ENCODE measurements at places on chromosomes 11 and 22.

- DNase-seq: no peak
Measured at GRCh38 chr11:87545858-87546257, 508.1 kb downstream of the TMEM135 start.

DNA sequence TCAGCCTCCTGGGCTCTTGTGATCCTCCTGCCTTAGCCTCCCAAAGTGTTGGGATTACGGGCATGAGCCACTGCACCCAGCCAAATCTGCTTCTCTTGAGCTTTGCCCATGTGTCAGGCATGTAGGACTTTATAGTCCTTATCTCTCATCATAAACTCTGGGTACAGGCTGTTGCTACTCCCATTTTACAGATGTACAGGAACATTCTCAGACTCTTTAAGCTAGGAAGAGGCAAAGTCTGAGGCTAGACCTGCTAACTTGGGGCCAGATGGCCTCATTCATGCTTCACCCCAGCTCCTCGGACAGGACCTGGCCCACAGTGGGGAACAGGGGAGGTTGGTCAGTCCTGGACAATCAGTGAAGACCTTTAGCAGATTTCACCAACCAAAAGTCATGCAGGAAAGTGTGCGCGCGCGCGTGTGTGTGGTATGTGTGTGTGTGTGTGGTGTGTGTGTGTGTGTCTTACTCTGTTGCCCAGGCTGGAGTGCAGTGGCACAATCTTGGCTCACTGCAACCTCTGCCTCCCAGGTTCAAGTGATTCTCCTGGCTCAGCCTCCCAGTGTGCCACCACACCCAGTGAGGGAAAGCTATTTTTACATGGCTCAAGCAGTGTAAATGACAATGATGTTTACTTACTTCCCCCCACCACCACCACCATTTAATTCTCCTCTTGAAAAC lies 23.8 kb downstream of the YDJC start:
- DNase-seq: no peak

DNA sequence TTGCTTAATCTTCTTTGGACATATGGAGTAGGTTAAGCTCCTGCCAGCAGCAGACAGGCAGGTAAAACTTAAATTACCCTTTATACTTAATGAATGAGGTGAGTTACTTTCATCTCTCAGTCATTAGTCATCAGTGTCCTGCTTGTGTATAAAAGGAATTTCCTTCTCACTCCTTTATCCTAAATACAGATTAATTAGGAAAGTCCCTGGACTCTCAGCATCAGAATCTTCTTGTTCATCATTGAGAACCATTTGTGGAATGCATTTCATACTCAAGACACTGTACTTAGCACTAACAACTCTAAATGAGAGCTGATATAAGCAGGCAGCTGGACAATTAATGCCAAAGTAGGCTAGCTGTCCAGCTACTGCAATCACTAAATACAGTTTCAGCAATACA lies 630.4 kb downstream of the METTL15 start:
- DNase-seq: no peak

GRCh38 chr11:72605973-72606747 lies 68.1 kb downstream of the PDE2A start:
- no peak for DNase-seq

- no peak for DNase-seq
Measured at GRCh38 chr11:1062075-1062820, 12.4 kb upstream of the MUC2 start.

DNA sequence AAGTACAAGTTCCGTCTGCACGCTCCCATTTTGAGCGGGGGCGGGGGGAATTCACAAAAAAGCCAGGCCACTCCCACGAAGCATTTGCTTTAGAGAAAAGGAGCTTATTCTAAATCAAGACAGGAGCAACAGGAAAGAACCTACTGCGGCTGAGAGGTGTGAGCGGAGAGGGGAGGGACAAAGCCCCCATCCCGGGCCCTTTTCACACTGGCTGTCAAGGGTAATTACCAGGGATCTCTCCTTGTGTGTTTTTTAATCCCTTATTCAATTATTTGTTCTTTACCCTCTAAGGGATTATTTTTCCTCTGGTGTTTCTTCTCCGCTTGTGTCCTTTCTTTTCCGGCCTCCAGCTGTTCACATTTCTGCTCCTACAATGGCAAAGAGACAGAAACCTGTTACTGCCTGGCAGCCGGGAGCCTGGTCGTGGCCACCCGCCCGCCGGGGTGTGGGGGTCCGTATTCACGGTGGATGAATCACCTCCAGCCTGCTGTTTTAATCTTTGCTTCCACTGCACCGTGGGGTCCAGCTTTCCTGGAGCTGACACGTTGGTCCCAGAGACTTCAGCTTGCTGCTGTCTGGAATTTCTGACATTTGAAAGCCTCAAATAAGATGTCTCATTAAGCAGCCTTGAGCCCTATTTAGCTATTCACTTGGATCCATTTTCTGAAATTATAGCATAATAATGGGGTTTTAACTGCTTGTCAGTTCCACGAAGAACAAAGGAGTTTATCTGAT lies 61.4 kb upstream of the FADD start:
- DNase-seq: no peak

DNA sequence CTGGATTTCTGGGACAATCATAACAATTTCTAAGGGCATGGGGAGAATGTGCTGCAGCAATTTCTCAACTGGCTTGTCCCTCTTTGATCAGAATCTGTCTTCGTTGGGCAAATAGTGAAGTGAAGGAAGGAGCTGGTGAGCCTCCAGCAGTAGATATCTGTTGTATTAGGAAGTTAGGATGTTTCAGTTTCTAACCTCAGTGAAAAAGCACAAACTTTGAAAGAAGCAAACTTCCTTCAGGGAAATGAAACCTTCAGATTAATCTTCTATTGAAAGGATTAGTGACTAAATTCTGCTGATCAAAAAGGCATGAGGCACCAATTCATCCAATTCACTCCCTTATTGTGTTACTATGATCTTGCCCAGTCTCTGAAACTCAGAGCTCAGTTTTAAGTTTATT lies 24.3 kb downstream of the LMO2 start:
- DNase-seq: no peak

DNA sequence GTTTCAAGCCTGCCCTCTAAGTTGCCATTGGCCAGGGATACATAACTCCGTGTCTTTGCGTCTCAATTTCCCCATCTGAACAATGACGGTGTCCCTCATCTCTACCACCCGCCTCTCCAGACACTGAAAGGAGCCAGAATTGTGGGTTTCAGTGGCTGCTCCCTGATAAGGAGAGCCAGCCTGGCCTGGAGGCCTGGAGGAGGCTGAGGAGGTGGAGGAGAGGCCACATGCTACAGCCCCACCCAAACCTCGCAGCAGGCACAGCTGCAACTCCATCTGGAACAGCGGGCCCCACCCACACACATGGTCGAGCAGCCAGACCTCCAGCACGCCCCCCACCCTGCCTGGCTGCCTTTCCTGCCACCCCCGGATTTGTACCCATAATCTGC lies 34.4 kb upstream of the CD82 start:
- no peak for DNase-seq

GRCh38 chr11:59221441-59221840 lies 8.7 kb upstream of the MPEG1 start:
- DNase-seq: peak; percentile 95

GRCh38 chr22:28560046-28560742 lies 119.4 kb downstream of the TTC28 start:
- peak; percentile 70 for DNase-seq

- DNase-seq: no peak
Measured at GRCh38 chr22:38981005-38981991, 849 bp upstream of the APOBEC3B start.

- no peak for DNase-seq
Measured at GRCh38 chr11:62001450-62002191, 34.2 kb upstream of the FTH1 start.

DNA sequence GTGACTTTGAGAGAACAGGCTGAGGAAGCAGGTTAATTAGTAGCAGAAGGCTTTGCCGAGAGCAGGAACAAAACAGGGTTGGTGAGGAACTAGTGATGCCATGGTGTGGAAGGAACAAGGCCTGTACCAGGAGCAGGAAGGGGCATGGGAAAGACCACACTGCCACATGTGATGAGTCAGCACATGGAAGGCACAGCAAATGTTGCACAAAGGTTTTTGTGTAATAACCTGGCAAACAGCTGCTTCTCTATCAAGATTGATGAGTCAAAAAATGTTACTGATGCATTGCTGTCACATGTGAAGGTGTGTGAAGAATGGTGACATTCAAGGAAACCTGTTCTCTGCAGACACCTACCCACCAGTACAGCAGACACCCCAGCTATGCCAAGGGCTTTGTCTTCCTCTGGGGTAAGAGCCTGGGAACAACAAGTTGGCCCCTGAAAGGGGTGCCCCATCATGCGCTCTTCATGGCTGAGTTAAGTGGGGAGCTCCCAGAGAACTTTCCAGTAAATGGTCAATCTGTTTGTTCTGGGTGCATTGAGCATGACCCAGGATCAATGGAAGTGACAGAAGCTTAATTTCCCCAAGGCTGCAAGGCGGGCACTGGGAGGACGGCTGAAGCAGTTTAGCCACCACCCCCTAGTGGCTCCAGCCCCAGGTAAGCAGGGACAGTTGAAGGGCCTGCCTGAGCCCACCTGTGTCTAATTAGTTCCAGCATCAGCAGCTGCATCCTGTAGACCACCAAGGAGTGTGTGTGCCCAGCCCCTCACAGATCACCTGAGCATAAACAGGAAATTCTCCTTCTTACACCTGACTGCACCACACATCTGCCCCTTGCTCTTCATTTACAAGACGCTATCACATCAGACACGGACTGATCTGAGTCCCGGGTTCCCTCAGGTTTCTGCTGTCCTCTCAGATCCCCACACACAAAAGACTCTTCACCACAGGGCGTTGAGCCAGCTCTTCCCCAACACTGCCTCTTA lies 47.6 kb downstream of the GGTLC2 start:
- DNase-seq: peak; percentile 23

DNA sequence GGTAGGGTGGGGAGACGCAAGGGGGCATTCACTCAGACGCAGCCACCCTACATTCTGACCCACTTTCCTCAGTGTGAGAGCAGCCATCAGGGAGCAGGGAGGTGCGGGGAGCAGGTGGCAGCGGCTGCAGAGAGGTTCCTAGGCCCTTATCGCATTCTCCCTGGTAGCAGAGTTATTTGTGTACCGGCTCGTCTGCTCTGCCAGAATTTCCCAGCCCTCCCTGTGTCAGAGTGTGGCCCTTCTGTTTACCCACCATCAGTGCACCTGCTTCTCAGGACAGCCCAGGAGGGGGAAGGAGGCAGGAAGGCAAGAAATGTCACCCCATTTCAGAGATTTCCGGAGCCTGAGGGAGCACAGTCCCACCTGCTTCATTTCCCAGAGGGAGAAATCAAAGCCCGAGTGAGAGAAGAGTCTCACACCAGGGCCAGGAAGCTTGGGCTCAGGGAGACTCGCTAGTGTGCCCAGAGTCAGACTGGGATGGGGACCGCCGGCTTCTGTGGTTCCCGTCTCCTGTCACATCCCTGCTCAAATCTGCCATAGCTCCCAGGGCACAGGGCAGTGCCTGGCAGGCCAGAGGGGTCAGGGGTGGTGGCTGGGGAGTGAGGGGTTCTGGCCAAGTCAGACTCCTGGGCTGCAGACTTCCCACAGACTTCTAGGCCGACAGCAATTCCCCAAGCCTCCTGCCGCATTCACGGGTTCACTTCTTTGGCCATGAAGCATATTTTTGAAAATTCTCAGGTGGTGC lies 49.7 kb downstream of the ARRB1 start:
- no peak for DNase-seq

- no peak for DNase-seq
Measured at GRCh38 chr11:75068559-75068958, 28.1 kb downstream of the OR2AT4 start.

- no peak for DNase-seq
Measured at GRCh38 chr22:46614025-46614931, 5.9 kb upstream of the GRAMD4 start.

DNA sequence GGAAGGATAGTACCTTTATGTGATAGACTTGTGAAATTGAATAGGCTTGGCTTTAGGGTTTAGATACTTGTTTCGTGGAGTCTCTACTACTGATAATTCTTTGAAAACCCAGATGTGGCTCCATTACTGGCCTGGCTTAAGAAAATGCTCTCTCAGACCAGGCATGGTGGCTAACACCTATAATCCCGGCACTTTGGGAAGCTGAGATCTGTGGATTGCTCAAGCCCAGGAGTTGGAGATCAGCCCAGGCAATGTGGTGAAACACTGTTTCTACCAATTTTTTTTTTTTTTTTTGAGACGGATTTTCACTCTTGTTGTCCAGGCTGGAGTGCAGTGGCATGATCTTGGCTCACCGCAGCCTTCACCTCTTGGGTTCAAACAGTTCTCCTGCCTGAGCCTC lies 40.9 kb downstream of the ATG13 start:
- peak; percentile 34 for DNase-seq

DNA sequence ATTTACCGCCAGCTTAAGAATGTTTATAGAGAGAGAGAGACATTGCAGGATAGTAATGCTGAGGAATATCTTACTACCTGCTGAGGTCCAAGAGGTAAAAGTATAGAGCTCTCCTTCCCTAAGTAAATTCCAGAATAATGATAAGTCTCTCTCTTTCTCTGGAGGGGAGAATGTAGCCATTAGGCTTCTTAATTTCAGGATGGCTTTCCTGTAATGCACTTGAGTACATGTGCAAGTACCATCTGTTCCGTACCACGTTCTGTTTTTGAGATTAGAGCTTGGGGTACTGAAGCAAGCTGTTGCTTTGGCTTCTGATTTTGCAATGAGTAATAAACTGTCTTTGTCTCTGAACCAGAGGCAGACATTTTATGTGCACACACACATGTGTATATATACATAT lies 1314.0 kb downstream of the JRKL start:
- no peak for DNase-seq

DNA sequence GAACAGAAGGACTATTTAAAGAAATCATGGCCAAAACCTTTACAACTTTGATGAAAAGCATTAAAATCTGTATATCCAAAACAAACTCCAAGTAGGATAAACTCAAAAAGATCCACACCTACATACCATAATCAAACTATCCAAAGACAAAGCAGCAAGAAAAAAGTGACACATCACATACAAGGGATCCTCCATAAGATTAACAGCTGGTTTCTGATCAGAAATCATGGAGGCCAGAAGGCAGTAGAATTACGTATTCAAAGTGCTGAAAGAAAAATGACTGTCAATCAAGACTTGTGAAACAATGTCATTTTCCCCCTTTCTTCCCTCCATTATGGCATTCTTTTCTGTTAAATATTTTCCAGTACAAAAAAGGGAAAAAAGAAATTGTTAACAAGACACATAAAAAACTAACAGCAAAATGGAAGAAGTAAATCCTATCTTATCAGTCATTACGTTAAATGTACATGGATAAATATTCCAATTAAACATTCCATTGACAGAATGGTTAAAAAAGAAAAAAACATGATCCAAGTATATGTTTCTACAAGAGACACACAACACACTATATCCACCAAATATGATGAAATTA lies 34.2 kb upstream of the ARHGAP32 start:
- DNase-seq: no peak

- peak; percentile 56 for DNase-seq
Measured at GRCh38 chr11:60915248-60915914, 1.4 kb downstream of the TMEM109 start.

GRCh38 chr22:42648368-42649245 lies 585 bp downstream of the CYB5R3 start:
- peak; percentile 28 for DNase-seq

- DNase-seq: no peak
Measured at GRCh38 chr22:35524966-35525686, 15.5 kb upstream of the RASD2 start.

GRCh38 chr11:44877571-44878497 lies 72.8 kb downstream of the TP53I11 start:
- DNase-seq: no peak

GRCh38 chr11:104918113-104918824 lies 20.0 kb upstream of the CASP12 start:
- DNase-seq: peak; percentile 69

All from HCEC 1CT (cell line).